HS-27A (cell line): ENCODE measurements at places on chromosomes 1 and 21.

GRCh38 chr1:45654540-45655280 is 30.9 kb upstream of the CCDC17 start:
- DNase-seq: no peak

DNA sequence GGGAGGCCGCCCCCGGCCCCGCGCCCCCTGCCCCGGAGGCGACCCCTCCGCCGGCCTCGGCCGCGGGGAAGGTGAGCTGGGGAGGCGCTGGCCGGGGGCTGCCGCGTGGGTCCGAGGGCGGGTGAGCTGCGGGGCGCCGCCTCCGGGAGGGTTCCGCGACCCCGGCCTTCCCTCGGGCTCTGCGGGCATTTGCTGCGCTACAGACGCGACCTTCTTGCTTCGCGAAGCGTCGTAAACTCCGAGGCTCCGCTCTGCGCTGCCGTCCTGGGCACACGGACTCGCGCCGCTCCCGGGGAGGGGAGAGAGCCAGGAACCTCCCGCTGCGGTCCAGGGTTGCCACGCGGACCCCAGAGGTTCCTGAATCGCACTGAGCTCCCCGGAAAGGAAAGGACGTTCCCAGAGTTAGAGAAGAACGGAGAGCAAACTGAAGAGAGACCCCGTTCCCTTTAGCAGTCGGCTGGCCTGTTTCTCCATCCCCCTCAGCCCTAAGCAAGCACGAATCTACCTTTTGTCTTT is 345 bp downstream of the SLX9 start:
- DNase-seq: no peak

- no peak for DNase-seq
Observed at GRCh38 chr1:224521904-224522734, 87.5 kb upstream of the WDR26 start.

DNA sequence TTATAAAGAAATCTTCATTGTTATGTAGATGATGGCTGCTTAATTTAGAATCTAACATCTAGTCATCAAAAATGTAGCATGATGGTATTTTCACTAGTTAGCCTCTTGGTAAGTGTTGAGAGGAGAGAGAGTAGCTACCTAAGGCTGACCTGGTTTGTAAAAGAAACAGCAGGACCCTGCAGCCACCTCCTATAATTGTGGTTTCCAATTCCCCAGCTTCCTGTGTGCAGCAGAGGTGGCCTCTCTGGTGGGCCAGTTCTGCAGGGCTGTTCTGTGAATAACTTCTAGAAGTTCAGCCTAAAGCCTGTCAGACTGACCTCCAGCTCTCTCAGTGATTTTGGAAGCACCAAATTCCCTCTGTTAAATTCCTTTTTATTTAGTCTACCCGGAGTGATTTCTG is 246.4 kb upstream of the LRRC7 start:
- DNase-seq: no peak

DNA sequence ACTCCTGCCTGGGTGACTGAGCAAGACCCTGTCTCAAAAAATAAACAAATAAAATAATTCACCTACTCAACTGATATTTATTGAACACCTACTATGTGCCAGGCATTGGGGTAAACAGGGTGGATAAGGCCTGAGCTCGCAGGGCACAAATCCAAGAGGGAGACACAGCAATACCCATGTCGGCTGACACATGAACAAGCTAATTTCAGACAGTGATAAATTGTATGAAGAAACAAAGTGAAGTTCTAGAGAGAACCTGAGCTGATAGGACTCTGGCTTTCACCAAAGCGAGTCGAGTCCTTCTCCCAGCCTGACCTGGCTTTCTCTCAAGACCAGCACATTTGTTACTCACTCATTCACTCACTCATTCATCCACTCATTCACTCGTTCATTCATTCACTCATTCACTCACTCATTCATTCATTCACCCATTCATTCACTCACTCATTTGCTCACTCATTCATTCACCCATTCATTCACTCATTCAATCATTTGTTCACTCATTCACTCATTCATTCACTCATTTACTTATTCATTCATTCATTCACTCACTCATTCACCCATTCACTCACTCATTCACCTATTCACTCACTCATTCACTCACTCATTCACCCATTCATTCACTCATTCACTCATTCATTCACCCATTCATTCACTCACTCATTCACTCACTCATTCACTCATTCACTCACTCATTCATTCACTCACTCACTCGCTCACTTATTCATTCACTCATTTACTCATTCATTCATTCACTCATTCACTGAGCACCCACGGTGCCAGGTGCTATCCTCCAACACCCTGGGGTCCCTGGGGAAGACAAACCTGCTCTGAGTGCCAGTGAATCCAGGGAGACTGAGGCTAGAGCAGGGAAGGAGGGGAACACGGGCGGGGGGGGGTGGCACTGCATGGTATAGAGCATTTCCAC is 37.4 kb upstream of the CASZ1 start:
- DNase-seq: no peak

- no peak for DNase-seq
Observed at GRCh38 chr1:115952547-115952946, 23.8 kb upstream of the SLC22A15 start.

GRCh38 chr1:212612041-212612961 is 3.7 kb downstream of the ATF3 start:
- no peak for DNase-seq

- no peak for DNase-seq
Observed at GRCh38 chr1:205689479-205689878, 9.2 kb upstream of the SLC45A3 start.

DNA sequence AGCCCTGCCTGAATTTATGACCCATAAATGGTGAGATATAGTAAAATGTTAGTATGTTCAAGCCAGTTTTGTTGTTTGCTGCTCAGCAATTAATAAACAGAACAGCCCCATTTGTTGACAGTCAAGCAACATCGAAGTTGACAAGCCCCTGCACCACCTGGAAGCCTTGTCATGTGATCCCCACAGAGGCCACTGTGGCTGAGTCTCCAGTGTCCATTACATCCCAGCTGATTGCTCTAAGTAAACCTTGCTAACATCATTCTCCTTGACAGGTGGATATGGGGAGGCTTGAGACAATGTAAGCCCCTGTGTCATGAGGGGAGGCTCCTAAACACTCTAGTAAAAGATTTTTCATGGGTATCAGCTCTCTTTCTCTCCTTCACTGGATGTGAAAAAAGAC is 17.5 kb upstream of the TACSTD2 start:
- no peak for DNase-seq

DNA sequence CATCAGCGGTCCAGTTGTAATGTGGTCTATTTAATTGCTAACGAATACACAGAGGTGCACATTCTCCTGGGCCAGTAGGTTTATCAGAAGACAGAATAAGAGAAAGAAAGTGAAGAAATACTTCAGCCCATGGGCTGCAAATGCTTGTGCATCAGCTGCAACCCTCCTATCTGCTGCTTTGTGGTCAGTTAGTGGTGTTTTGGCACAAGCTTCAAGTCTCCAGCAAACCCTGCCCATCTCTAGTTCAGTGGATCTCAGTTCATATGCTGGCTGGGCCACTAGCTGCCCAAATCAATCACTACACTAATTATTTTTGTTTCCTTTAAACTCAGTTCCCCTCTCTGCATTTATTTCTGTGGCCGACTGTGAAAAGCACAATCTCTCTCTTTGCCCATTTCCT is 124.2 kb downstream of the KCNJ6 start:
- DNase-seq: no peak

GRCh38 chr1:189432753-189433152 is 1044.9 kb downstream of the BRINP3 start:
- no peak for DNase-seq

DNA sequence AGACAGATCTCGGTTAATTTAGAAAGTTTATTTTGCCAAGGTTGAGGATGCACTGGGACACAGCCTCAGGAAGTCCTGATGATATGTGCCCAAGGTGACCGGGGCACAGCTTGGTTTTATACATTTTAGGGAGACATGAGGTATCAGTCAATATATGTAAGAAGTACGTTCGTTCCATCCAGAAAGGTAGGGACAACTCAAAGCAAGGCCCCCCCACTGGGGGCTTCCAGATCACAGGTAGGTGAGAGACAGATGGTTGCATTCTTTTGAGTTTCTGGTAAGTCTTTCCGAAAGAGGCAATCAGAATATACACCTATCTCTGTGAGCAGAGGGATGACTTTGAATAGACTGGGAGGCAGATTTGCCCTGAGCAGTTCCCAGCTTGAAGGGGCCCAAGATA is 60.4 kb upstream of the VTCN1 start:
- DNase-seq: no peak

DNA sequence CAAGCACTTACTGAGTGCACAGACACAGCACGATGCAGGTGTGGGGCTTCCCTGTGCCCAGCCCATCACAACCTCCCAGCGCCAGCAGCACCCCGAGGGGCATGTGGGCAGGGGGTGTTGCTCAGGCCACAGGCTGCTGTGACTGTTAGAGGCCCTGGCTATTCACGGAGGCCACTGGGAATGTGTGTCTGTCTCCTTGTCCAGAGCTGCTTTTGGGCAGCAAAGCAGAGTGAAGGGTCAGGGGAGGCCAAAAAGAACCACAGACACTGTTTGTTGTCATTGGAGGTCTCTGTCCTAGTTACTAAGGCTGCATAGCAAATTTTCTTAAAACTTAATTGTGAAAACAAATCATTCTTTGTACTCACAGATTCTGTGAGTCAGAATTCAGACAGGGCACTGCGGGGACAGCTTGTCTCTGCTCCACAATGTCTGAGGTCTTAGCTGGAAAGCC is 49.6 kb downstream of the TNFRSF8 start:
- no peak for DNase-seq

- DNase-seq: no peak
Observed at GRCh38 chr1:29267321-29268070, 31.2 kb downstream of the PTPRU start.

DNA sequence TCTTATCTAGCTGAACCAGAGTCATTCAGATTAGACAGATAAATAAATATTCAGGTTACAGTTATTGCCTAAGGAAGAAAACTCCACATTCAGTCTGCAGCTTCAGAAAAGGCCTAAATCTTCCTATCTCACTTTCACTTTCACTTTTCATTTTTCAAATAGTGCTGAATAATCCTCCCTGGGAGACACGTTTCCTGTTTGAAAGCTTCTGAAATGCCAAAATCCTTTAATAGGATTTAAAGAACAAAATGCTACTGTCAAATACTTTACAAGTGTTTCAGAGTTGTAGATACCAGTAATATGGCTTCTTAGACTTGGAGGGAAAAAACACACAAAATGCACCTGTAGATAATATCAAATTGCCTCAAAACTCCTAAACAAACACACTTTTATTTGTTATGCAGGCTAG is 3.9 kb downstream of the PSMB2 start:
- DNase-seq: no peak

- DNase-seq: peak; percentile 8
Observed at GRCh38 chr1:8941906-8942305, 3.8 kb upstream of the CA6 start.

GRCh38 chr1:40630488-40631223 is 34.8 kb downstream of the RIMS3 start:
- no peak for DNase-seq

DNA sequence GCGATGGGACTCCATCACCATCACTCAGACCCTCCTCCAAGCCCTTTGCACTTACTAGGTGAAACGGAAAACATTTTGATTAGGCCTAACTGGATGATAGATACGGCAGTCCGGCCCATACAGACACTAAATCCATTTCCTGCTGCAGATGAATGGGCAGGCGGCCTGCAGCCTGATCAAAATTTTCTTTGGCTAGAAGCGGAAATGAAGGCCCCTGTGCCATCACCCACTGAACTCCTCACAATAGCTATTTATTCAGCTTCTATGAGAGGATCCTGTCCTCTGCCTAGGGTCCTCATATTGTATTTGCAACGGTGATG is 200.5 kb downstream of the OMA1 start:
- no peak for DNase-seq

DNA sequence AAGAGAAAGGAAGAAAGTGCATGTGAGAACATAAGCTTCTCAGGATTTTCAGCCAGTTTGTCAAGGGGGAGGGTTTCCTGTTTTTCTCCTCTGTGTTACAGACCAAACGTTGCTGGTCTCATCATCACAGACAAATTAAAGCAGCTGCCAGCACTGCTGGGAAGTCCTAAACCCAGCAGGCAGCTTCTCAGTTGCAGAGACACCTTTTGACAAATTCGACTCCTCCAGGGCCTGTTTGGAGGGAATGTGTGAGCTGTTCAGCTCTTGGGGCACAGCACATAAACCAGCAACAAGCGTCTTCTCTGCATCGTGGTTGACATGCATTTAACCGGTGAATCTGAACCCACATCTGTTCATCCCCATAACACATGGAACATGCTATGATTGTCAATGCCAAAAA is 454.6 kb upstream of the RUNX1 start:
- DNase-seq: no peak

GRCh38 chr1:34360574-34360973 is 183.9 kb downstream of the C1orf94 start:
- DNase-seq: no peak

- DNase-seq: no peak
Observed at GRCh38 chr1:93666613-93667384, 14.8 kb downstream of the BCAR3 start.

DNA sequence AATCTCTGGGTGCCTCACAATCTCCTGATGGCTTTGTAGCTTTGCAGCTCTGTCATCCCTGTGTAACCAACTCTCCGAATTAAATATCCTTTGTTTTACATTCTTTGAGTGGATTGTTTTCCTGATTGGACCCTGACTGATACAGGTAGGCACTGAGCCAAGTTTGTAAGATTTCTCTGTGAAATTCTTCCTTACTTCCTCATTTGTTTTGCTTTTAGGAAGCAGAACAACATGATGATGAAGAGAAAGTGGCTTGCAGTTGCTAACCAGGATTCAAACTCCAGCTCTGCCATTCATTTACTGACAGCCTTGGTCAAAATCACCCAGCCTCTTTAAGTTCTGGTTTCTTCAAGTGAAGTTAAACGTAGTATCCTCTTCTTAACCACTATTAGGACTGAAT is 452.3 kb downstream of the OMA1 start:
- no peak for DNase-seq

- DNase-seq: no peak
Observed at GRCh38 chr1:97738270-97738669, 182.6 kb downstream of the DPYD start.

- no peak for DNase-seq
Observed at GRCh38 chr1:38690790-38691449, 168.7 kb downstream of the RRAGC start.

GRCh38 chr1:221488550-221488949 is 253.3 kb downstream of the DUSP10 start:
- DNase-seq: no peak
